ENCODE measurements at places on chromosomes 5 and 9.
A peak's percentile ranks its signal among the peaks of the same experiment; 100 is the strongest.

GRCh38 chr5:168147568-168148360 lies 143.7 kb upstream of the WWC1 start:
- no peak for DNase-seq

DNA sequence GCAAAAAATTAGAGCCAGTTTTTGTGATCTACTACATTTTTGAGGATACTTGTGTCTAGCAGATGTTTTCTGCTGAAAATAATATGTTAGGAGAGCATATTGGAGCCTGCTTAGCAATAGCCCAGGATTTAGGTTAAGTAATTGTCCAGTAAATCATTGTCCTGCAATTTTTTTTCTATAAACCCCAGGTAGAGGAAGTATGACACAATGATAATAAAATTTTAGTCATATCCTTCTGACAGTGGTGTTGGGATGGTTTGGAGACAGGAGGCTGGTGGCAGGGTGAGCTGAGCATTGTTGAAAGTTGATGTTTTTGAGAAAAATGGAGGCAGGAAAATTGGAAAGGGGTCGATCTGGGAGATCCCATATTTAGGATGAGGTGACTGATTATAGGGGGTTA lies 3.5 kb downstream of the SNCAIP start:
- no peak for DNase-seq

DNA sequence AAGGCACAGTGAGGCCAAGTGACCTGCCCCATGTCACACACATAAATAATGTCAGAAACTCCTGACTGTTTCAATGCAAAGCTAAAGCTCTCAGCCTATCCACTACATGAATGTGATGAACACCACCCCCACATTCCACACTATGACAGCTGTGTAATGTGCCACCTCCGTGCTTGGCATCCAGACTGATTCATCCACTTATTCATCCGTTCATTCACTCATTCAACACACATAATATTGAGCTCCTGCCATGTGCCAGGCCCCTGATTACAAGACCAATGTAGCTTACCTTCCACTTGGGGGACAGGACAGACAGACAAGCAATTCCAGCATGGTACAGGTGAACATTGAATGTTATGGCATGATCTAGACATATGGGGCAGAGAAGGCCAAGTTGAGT lies 46.2 kb upstream of the FABP6 start:
- no peak for DNase-seq

DNA sequence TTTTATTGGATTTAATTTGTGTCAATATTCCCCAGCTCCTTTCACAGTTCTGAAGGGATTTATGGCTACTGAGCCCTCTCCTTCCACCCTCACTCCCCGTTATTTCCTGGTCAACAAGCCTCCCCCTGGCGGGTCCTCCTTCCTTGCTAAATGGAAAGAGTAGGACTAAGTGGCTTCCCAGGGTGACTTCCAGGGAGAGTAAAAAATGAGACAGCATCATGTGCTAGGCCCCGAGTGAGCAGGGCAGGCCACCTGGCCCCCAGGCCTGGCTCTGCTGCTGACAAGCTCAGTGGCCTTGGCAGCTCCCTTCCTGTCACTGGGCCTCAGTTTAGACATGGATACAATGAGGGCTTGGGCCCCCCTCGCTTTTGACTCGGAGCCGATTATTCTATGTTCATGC lies 201.3 kb downstream of the HSPA4 start:
- DNase-seq, result no peak

DNA sequence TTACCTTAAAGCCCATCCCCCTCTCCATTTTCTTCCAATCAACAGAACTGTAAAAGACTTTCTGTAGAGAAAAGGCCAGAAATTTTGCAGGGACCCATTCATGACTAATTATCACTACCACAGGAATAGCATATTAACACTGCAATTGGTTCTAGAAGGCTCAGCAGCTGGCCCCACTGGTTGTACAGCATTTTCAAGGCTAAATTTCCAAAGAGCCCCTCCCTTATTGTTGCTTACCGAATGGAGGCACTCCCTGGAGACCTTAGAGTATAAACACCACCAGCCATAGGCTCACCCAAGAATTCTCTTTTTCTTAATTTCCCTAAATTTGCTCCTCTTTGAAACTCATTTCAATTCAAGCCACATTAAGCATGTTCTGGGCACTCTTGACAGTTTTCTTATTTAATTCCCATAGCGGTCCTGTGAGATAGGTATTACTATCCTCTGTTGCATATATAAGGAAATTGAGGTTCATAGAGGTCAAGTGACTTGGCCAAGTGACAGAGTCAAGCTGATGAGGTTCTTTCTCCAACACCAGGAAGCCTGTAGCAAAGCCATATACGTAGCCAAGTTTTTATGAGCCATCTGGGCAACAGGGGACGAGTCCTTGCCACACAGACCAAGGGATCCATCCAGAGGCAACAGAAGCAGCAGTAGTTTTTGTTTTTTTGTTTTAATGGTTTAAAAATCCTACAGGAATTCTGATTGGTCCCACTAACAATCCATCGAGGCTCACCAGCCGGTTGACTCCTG lies 83.9 kb upstream of the NR5A1 start:
- peak; percentile 20 for DNase-seq

GRCh38 chr5:56986626-56986947 lies 34.7 kb upstream of the MIER3 start:
- DNase-seq, result no peak

- DNase-seq, result no peak
Measured at GRCh38 chr5:165119175-165119574, 1613.8 kb downstream of the MAT2B start.

Measured in NCI-H1694 treated with DMSO at 0.1 percent for 48 hours (cell line).